ENCODE measurements at places on chromosomes 5 and 9.
A peak's percentile ranks its signal among the peaks of the same experiment; 100 is the strongest.

DNA sequence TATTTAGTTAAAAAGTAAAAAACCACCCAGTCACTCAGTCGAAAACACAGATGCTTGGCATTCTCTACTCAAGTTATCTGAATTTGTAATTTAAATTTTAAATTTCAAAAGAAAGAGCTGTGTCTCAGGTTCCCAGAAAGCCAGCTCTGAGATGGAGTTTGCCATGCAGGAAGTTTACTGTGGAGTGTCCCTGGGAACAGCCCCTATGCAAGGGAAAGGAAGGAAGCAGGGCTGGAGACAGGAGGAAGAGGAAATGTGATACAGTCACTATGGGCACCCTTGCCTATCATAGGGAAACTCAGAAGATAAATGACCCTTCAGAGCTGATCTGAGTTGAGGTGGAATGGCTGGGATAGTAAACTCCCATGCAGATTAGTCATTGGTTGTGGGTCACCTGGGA lies 408.8 kb upstream of the ACTBL2 start:
- no peak for DNase-seq

DNA sequence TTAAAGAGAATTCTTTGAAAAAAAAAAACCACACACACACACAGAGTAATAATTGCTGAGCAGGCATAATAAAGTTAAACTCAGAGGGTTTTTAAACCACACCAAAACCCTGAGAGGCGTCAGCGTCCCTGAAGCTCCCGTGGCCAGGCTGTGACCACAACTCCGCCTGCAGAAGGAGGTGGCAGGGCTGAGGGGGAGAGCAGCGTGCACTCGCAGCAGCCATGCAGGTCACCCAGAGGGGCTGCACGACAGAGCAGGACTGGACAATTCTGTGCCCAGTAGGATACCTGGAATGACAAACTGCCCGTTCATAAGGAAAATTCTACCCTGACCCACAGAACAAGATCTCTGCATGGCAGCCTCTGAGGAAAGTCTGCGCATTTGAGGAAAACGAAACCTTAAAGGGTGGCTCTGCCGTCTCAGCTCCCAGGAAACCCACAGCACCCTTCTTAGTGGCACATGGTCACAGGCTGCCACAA lies 44.0 kb downstream of the ROR2 start:
- DNase-seq = no peak

GRCh38 chr9:1759009-1759408 lies 256.1 kb upstream of the SMARCA2 start:
- no peak for DNase-seq

- DNase-seq = no peak
Measured at GRCh38 chr5:115588640-115589039, 13.6 kb downstream of the TICAM2 start.

DNA sequence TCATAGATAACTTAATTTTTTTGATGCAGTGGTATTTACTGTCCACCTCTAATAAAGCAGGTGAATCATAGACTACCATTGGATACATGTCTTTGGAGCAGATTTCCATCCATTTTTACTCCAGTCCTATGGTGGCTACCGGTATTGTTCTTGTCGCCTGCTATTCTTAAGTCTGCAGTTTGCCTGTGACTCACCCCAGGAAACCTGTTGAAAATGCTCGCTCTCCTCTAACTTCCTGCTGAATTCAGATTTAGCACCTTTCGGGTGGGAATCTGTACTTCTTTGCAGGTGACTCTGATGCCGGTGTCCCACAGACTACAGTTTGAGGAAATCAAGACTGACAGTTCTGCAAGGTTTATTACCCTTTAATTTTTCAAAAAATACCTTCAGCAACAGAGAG lies 58.8 kb upstream of the DHFR start:
- DNase-seq = no peak

- peak; percentile 12 for DNase-seq
Measured at GRCh38 chr9:88084357-88085183, 53.7 kb downstream of the SPATA31C2 start.

DNA sequence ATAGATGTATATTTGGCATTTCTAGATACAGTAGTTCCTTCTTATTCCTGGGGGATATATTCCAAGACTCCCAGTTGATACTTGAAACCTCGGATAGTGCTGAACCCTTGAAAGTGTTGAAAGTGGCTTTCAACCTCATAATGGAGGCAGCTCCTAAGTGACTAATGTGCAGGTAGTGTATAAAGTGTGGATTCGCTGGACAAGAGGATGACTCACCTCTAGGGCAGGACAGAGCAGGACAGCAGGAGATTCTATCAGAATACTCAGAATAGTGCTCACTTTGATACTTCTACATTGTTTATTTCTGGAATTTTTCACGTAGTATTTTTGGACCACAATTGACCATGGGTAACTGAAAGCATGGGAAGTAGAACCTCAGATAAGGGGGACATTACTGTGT lies 1138.9 kb upstream of the WWC1 start:
- DNase-seq = no peak

DNA sequence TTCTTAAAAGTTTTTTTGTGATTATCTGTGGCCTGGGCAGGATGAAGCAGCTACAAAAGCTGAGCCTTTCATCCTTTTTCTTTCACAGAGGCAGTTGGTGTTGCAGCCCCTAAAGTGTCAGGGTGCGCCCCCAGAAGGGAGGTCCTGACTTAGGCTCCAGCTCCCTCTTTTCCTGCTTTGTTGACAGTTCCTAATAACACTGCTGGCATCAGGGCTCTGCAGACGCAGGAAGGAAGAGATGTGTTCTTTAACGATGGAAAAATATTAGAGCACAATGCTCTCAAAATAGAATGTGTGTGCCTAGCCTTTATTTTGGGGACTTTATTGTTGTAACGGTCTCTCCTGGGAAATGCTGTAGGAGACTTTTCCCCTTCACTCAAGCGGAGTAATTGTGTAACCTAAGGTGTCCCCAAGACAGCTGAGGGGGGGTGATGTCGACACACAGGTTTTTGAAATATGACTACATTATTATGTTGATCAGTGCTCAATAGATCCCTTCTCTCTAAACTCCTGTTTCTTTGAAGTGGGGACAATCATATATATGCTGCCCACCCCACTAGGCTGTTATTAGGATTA lies 135.6 kb downstream of the SEMA6A start:
- no peak for DNase-seq

GRCh38 chr9:135948968-135949367 lies 12.2 kb downstream of the UBAC1 start:
- DNase-seq = no peak

DNA sequence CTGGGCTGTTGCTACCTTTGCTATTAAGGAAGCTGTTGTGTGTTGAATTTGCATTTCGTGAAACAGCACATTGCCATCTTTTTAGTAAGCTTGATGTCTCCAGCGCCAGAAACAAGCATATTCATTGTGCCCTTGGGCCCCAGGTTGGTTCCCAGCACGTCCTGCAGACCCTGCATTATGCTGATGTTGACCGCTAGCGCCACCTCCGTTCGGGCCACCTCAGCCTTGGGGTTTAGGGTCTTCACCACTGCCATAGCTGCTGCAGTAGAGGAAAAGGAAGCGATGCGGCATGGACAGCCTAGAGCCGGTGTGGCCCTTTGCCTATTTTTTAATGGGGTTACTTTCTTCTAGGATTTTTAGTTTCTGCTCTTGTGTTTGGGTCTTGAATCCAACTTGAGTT lies 23.8 kb upstream of the OTULIN start:
- DNase-seq = no peak

- DNase-seq = no peak
Measured at GRCh38 chr5:80502800-80503199, 14.9 kb downstream of the FAM151B start.

GRCh38 chr5:65299861-65300260 lies 181.9 kb downstream of the ADAMTS6 start:
- peak; percentile 71 for DNase-seq

GRCh38 chr5:170522211-170523141 lies 18.7 kb downstream of the KCNIP1 start:
- peak; percentile 44 for DNase-seq

GRCh38 chr9:116286297-116286696 lies 132.7 kb downstream of the PAPPA start:
- DNase-seq = no peak

- DNase-seq = no peak
Measured at GRCh38 chr9:133637451-133638055, 1.4 kb downstream of the DBH start.

DNA sequence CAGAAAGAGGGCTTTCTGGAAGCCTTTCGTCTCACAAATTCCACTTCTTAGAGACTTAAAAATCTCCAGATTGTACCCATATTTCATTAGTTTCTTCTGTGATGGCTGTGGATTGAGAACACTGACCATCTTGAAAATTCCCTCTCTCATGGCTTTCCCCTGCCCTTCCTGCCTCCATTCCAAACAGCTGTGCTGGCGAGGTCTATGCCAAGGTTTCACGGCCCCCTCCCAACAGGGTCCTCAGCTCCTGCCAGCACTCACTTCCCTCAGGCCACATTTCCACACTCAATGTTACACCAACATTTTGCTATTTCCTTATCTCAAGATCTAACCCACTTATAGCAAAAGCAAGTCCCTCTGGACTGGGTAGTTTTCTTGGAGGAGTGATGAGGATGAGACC lies 40.3 kb upstream of the EQTN start:
- no peak for DNase-seq

DNA sequence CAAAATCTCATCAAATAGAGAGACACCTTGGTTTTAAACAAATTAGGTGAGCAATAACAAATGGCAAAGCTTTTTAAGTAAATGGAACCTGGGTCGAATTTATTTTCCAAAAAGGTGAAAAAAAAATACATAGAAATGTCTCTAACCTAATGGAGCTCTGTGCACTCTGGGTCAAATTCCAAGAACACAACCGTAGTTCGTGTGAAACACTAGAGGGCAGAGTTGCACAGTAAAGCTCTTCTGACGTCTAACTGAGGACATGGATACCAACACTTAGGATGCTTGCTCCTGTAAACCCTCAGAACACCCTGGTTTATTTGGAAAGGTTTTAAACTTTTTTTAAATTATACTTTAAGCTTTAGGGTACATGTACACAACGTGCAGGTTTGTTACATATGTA lies 18.9 kb downstream of the MARCHF11 start:
- DNase-seq = peak; percentile 58

- DNase-seq = no peak
Measured at GRCh38 chr5:101517795-101518194, 614.7 kb upstream of the ST8SIA4 start.

- DNase-seq = no peak
Measured at GRCh38 chr5:174550026-174550425, 174.4 kb upstream of the MSX2 start.

DNA sequence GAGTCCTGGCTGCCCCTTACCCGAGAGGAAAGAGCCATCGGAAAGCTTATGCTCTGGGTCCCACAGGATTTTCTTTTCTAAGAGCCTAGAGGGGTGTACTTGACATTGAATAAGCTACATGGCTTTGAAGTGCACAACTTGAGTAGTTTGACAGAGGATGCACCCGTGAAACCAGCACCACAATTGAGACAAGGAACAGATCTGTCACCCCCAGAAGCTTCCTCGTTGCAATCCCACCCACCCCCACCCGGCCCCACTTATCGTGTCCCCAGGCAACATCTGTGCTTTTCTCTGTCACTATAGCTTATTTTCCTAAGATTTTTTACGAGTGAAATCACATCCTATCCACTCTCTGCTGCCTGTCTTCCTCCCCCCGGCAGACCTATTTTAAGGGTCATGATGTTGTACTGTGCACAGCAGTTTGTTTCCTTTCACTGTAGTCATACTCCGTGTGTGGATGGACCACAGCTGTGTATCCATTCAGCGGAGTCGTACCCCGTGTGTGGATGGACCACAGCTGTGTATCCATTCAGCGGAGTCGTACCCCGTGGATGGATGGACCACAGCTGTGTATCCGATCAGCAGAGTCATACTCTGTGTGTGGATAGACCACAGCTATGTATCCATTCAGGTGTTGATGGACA lies 8.8 kb upstream of the FCN2 start:
- no peak for DNase-seq

GRCh38 chr9:135945969-135946368 lies 15.2 kb downstream of the UBAC1 start:
- no peak for DNase-seq

GRCh38 chr9:137462986-137463930 lies 4.1 kb upstream of the NSMF start:
- no peak for DNase-seq

- no peak for DNase-seq
Measured at GRCh38 chr5:168424594-168425323, 61.5 kb upstream of the RARS1 start.

- no peak for DNase-seq
Measured at GRCh38 chr5:179139111-179139935, 79.2 kb downstream of the ZNF354C start.

DNA sequence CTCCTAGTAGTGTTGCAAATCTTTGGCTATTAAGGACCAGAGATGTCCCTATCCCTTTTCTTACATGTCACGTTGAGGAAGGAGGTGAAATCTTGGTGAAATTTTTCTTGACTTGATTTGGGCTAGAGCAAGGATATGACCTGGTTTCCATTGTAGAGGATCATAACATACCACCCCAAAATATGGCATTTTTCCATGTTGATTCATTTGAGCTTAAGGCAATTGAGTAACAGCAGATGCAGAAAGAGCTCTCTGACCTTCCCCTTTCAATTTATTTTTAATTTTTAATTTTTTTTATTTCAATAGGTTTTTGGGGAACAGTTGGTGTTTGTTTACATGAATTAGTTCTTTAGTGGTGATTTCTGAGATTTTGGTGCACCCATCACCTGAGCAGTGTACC lies 61.2 kb upstream of the MAP1B start:
- no peak for DNase-seq

DNA sequence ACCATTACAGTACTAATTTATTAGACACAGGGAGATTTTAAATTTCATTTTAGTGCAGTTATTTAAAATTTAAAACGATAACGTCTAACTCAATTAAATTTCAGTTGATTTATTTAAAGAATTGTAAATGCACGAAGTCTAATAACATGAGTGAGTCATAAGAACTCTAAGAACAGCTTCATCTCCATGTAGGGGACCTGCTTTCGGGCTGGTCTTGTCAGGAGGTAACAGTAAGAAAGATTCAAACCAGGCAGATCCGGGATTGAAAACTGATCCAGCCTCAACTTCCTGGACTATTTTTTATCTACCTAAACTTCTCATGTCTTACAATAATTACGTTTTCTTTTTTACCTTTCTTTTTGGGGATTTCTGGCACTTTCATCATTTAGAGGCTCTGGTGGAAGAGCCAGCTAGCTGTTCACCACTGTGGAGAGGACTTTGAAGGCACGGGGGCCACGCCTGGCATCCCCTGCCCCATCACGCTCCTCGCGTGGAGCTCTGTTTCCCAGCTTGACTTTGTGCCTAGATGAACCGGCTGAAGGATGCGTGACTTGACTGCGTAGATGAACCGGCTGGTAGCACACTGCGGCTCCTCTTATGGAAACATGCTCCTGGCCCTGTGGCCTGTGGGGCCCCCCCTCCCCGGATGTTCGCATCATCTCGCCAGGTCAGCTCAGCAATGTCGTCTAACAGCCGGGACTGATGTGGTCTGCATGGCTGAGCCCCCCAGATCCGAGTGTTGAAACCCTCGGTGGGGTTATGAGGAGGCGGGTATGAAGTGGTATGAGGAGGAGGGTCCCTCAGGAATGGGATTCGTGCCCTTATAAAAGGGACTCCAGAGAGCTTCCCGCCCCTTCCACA lies 26.0 kb downstream of the NDUFS6 start:
- DNase-seq = no peak

- DNase-seq = no peak
Measured at GRCh38 chr5:139867109-139867508, 71.5 kb downstream of the PSD2 start.

All from LHCN-M2 (cell line).